Right renal cortex interstitium (tissue), 3 donors: ENCODE measurements at places on chromosomes 2 and 18. TPM values are rescaled to one million over a fixed set of nuclear protein-coding genes. Genes with fewer than 3 reads are reported as not detected.

NMUR1 gene
- 0.38 TPM for polyA plus RNA-seq

- DNase-seq, result no peak
Observed at GRCh38 chr2:156145976-156146375, 186.5 kb downstream of the NR4A2 start.

CACNB4 gene
- polyA plus RNA-seq, result 12.5 TPM

GRCh38 chr18:57925706-57926105 lies 118.3 kb upstream of the NEDD4L start:
- DNase-seq, result no peak

DNA sequence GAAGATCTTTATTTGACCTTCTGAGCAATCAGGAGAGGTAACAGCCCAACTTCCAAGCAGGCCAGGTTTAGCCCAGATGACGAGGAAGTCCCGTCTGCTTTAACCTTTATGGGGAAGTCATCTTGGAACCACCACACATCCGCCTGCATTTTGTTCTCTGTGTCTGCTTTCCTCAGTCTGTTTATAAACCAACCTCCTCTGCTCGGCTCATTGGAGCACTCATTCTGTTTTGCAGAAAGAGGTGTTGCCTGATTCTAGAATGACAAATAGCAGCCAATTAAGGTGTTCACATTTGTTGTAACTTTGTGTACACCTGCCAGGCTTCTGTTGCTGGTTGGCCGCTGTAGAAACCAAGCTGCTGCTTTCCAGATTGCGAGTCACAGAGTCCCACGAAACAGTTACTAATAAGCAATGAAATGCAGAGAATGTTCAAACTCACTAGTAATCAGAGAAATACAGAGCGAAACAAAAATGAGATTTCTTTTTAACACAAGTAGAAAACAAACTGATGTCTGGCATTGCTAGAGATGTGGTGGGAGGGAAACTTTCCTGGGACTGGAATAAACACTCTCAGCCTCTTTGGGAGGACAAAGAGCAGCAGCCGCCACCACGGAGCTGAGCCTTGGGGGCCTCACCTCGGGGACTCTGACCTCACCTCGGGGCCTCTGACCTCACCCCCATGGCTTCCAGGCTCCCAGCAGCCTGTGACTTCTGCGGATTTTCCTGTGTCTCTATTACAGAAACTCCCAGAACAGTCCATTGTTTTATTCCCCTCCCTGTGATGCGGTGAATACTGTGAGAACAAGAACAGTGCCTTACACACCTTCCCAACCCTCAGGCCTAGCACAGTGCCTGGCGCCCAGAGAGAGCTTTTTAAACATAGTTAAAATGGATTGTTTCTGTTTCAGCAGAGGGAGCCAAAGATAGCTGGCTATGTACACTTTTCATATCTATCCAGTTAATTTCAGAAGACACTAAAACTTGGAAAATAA lies 64.0 kb downstream of the MBP start:
- no peak for DNase-seq

GRCh38 chr2:118097657-118098056 lies 9.4 kb downstream of the INSIG2 start:
- DNase-seq, result no peak

GRCh38 chr2:99868260-99868659 lies 274.1 kb downstream of the AFF3 start:
- DNase-seq, result no peak

GRCh38 chr2:173941567-173941966 lies 23.6 kb downstream of the SP3 start:
- no peak for DNase-seq

HOXD1 gene
- polyA plus RNA-seq, result 6.9 TPM
